ENCODE measurements at places on chromosomes 11 and 22. TPM values are rescaled to one million over a fixed set of nuclear protein-coding genes. Genes with fewer than 3 reads are reported as not detected.
A peak's percentile ranks its signal among the peaks of the same experiment; 100 is the strongest.

DNA sequence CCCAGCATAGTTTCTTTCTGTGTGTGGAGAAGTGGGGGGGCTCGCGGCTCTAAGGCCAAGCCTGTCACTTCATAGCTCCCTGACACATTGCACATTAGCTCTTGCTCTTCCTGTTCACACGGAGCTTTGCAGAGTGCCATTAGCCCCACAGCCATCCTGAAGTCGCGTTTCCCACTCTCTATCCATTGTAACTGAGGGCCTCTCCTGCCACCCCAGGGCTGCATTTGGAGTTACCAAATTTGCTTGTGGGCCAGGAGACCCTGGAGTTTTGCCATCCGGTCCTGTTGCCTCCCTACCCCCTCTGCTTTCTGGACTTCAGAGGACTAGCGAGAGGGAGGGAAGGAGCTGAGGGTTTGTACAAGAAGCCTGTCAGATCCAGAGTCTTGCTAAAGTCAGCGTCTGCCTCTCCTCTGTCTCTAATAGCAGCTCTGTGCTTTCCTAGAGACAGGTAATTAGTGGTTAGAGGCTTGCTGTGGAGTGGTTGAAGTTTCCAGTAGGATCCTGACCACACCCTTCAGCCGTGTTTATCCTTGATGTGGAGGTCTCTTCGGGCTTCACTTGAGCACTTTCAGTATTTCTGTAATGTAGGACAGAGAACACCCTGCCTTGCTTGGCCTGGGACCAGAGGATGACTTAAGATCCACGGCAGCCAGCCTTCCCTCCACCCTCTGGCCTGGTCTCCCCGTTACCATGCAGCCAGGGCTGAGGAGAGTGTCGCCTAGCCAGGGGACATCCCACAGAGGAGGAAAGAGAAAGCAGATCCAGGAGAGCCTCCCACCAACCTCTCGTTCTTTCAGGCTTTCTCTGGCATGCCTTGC is 14.1 kb downstream of the DCPS start:
- no peak for DNase-seq

DNA sequence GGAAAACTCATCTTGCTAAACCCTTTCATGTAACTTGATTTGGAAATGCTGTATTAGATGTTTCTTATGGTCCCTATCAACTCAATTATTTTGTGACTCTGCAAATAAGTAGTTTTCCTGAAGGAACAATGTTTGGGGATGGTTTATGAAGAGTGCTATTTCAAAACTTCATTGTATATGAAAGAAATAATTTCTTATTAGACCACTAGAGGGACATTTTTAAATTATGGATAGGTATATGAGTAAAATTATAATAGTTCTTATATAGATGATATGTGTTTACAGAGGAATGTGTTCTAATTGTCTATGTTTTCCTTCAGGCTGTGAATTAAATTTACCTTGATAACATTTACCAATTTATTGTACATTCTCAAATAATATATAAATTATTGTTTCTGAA is 509.4 kb upstream of the RAG2 start:
- DNase-seq = peak; percentile 27

- no peak for DNase-seq
Observed at GRCh38 chr11:44306052-44306917, 3.7 kb downstream of the ALX4 start.

- peak; percentile 53 for DNase-seq
Observed at GRCh38 chr11:110295531-110296225, 736 bp downstream of the RDX start.

DNA sequence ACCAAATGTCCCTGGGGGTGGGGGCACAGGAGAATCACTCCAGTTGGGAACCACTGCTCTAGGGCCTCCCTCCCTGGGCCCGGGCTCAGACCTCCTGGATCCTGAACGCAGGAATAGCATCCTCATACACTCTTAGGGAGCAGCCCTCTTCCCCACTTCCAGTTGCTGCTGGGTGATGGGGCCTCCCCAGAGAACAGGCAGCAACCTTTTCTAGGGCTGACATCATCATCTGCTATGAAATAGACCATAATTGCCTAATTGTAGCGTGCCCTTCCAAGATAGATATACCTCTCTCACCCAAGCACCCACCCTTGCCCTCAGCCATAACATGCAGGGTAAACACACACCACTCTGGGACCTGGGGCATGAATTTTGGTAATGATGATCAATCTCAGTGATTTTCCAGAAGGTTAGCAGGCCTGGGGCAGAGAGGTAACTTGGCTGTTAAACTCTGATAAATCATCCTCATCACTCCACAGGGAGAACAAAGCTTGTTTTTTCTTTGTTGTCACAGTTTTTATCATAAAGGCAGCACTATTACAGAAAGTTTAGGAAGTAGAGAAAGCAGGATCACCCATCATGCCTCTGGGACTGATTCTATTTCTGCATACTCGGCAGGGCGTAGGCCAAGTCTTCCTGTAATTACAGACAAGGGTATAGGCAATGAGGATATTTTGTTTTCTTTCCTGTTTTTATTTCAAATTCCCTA is 88.3 kb upstream of the PRDM11 start:
- DNase-seq = no peak

DNA sequence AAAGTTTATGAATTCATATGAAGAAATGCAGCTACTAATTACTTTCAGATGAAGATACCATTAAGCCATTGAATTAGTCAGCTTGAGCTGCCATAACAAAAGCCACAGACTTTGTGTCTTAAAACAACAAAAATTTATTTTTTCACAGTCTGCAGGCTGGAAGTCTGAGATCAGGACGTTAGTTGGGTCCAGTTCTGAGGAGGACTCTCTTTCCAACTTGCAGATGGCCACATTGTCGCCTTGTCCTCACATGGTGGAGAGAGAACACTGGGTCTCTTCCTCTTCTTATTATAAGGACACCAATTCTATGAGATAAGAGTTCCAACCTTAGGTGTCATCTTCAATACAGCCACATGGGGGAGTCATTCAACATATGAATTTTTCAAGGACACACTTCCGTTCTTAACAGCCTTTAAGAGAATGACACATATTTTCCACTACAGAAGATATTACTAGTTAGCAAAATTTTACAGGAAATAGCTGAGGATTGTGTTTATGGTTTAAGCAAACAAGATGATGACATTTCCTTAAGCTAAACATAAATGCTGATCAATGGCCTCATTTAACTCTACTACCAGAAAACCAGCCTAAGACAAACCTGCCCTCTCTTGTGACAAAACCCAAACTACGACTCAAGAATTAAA is 56.0 kb downstream of the DCUN1D5 start:
- DNase-seq = peak; percentile 96

SCGB1D2 gene
- total RNA-seq = not detected

DNA sequence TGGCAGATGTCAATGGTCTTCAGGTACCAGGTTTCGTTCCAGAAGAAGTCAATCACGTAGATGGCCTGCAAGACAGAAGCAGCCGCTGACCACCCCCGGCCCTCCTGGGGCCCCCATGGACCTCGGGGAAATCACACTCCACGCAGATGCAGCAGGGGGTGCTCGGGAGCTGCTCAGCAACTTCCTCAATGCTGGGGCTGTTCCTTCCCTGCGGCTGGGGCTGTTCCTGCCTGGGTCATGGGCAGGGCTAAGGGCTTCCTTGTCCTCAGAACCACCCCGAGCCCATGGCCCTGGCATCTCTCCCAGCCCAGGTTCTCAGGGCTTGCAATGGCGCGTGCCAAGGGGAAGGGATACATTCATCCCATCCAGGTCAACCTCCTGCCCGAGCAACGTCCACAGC is 10.3 kb downstream of the DHCR7 start:
- DNase-seq = no peak

- peak; percentile 60 for DNase-seq
Observed at GRCh38 chr11:121688055-121688491, 235.3 kb upstream of the SORL1-AS1 start.

CCDC87 gene
- total RNA-seq = not detected

DNA sequence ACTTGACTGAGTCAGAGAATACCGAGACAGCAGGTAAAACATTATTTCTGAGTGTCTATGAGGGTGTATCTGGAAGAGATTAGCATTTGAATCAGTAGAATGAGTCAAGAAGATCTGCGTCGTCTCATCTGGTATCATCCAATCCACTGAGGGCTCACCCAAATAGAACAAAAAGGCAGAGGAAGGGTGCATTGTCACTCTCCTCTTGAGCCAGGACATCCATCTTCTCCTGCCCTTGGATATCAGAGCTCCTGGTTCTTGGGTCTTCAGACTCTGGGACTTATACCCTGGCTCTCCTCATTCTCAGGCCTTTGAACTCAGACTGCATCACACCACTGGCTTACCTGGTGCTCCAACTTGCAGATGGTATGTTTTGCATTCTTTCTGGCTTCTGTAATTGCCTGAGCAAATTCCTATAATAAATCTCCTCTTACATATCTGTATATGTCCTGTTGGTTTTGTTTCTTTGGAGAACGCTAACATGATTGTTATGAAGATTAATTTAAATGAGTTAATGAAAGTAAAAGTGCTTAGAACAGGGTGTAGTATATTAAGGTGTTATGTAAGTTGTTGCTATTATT is 49.3 kb downstream of the ME3 start:
- DNase-seq = no peak

DNA sequence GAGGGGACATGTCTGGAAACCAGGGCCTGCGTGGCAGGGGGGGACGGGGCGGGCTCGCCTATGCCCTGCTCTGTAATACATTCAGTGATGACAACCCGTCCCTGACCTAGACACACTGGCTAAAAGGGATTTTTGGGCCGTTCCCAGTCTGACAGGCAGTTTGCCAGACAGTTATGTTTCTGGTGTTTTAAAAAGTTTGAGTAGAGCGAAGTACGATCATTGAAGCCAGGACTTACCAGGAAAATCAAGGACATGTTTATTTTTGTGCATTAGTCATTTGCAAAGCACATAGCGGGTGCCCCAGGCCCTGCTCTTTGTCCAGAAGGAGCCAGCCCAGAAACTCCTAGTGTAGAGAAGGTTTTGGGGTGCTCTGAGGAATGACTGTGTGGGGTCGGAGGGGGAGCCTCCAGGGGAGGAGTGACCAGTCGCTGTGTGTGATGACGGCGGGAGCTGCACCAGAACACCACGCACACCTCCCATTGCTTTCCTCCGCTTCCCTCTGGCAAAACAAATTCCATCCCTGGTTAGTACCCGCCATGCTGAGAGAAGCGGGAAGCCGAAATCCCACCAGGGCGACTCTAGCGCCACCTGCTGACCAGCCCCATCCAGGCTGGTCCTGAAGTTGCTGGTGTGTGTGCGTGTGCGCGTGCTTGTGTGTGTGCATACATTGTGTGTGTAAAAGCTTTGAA is 50.8 kb downstream of the FBLN1 start:
- DNase-seq = peak; percentile 80

OVOL1 gene
- total RNA-seq = 17.1 TPM

TSGA10IP gene
- total RNA-seq = not detected

- DNase-seq = peak; percentile 98
Observed at GRCh38 chr11:123173040-123173855, 21.8 kb downstream of the CLMP start.

DNA sequence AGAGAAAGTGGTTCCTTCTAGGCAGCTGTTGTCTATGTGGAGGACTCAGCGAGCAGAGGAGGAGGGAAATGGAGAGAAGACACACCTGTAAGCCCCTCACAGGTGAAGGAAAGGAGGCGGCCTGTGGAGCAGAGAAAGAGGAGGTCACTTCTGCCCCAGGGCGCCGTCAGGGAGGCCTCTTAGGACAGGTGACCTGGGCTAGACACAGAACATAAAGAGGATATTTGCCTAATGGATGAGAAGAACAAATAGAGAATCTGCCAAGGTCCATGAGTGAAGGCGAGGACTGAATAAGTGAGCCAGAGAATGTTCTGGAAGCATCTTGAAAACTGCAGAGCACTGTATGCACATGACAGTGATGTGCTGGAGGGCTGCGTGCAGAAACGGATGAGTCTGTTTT is 2.2 kb upstream of the SCUBE1 start:
- DNase-seq = no peak

FLRT1 gene
- not detected for total RNA-seq

ZP1 gene
- total RNA-seq = not detected

DNA sequence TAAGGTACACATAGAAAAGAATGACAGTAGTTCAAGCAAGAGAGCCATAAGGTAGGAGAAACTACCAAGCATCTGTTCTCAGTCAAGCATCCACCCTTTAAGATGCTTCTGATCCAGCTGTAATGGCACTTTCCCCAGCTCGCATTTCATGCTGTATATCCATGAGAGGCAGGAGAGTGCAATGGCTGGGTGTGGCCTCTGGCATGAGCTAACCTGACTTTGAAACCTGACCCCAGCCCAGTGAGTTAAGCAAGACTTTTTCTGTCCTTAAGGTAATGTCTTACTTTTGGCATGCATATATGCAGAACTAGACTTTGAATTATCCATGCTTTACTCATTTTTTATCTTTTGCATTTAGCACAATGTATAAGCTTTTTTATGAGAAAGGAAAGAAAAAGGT is 79.8 kb upstream of the CNTN5 start:
- DNase-seq = peak; percentile 64

GRCh38 chr22:37519268-37520195 is at the start of gene CARD10:
TSS of gene CARD10 (minus strand) at chr22:37519415. CDS start at chr22:37519200, 215 bp downstream.
- DNase-seq = peak; percentile 51

- no peak for DNase-seq
Observed at GRCh38 chr22:26169315-26170111, at the start of gene SEZ6L. TSS of gene SEZ6L (plus strand) at chr22:26169462. CDS start at chr22:26169670, 208 bp downstream.

GRCh38 chr11:112058103-112058502 is 15.7 kb downstream of the PIH1D2 start:
- DNase-seq = peak; percentile 22

GRCh38 chr22:49255154-49255553 is 572.5 kb downstream of the BRD1 start:
- no peak for DNase-seq

DNA sequence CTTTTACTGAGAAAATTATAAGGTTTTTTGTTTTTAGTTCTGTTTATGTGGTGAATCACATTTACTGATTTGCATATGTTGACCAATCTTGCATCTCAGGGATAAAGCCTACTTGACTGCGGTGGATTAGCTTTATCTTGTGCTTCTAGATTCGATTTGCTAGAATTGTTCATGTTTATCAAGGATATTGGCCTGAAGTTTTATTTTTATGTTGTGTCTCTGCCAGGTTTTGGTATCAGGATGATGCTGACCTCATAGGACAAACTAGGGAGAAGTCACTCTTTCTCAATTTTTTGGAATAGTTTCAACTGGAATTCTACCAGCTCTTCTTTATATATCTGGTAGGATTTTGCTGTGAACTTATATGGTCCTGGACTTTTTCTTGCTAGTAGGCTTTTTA is 504.8 kb downstream of the ETS1 start:
- no peak for DNase-seq

MICALL1 gene
- 20.1 TPM for total RNA-seq

- no peak for DNase-seq
Observed at GRCh38 chr11:26032241-26032640, 299.7 kb upstream of the ANO3 start.
